Neuronal stem cell (in vitro differentiated cells): ENCODE measurements at places on chromosomes 16 and 17.

DNA sequence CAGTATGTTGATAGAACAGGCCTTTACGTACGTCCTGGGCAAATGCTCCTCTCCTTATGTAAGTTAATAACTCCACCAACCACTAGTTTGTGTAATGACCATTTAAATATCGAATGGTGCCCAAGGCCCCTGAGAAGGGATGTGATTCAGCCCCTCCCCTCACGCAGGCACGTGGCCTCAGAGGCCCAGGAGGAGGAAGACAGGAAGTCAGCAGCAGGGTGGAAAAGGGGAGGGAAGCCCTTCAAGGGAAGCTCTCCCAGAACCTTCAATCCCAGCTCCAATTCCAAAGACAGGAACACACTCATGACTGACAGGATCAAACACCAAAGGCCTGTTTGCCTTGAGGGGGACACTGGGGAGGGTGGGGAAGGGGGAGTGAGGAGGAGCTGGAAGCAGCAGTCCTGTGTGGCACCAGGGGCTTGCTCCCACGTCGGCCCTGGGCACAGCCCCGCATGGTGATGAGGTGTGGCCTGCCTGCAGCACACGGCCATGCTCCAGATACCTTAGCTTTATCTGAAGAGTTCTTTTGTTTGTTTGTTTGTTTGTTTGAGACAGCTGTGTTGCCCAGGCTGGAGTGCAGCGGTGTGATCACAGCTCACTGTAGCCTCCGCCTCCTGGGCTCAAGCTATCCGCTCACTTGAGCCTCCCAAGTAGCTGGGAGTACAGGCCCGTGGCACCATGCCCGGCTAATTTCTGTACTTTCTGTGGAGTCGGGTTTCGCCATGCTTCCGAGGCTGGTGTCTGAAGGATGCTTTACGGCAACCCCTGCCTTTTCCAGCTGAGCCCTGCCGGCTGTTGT is 105.0 kb downstream of the ZNF778 start:
- DNase-seq: no peak

DNA sequence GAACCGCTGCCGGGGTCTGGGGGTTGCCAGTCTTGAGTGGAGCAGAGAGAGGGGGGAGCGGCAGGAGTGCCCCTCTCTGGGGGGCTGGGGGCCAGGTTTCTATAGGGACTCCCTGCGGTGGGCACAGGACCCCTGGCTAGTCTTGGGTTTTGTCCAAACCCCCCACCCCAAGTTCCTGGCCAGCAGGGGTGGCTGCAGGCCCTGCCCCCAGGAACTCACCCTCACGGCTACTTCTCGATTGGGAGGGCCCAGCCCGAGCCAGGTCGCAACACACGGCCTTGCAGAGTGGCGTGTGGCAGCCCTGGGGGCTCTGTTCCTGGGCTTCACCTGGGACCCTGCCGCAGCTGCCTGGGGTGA is 601 bp downstream of the CDH15 start:
- no peak for DNase-seq

GRCh38 chr17:43550754-43551153 is 4.6 kb upstream of the ETV4 start:
- DNase-seq: no peak

GRCh38 chr17:48244814-48245213 is 137.2 kb downstream of the SNX11 start:
- no peak for DNase-seq

GRCh38 chr17:63289931-63290330 is 156.2 kb downstream of the CYB561 start:
- DNase-seq: no peak

GRCh38 chr17:64488301-64488700 is 8.6 kb downstream of the POLG2 start:
- no peak for DNase-seq

GRCh38 chr16:762595-763268 is 2.2 kb downstream of the MSLN start:
- DNase-seq: no peak

DNA sequence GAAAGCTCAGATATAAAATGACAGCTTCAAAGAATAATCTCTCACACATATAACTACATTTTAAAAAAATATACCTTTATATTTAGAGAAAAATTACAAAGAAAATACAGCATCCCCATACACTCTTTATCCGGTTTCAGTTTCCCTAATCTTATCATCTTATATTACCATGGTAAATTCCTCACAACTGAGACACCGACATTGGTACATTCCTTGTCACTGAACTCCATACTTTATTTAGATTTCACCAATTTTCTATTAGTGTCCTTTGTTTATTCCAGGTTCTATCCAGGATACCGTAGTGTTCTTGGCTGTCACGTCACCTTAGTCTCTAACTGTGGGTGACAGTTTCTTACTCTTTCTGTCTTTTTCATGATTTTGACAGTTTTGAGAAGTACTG is 22.0 kb upstream of the ABCA10 start:
- no peak for DNase-seq

GRCh38 chr17:79136596-79136995 is 62.0 kb downstream of the ENGASE start:
- DNase-seq: no peak

GRCh38 chr17:71099003-71099714 is 929.8 kb downstream of the KCNJ2 start:
- DNase-seq: no peak

DNA sequence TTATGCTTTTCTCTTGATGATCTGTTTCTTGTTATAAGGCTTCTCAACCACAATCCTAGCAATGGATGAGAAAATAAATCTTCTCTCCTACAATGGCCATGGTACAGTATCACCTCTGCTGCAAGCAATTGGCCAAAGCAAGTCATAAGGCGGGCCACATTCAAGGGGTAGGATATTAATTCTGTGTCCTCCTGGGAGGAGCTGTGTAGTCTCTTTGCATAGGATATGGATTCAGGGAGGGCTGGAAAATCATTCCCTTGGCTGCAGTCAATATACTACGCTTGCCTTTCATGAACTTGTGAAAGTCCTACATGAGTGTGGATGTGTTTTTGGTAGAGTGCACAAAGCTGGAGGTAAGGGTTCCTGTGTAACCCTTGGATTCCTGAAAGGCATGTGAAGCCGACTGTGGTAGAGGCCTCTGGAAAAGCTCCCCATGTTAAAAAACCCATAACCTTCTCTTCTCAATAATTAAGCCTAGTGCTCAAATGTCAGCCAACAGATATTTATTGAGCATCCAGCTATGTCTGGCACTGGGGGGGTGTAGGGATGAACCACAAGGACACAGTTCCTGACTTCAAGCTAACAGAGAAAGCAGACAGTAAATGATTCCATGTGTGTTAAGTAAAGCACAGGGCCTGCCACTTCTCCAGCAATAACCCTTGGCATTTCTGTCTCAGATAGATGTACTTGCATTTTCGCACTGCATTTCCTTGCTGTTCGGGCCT is 147.6 kb upstream of the HS3ST3A1 start:
- DNase-seq: no peak

DNA sequence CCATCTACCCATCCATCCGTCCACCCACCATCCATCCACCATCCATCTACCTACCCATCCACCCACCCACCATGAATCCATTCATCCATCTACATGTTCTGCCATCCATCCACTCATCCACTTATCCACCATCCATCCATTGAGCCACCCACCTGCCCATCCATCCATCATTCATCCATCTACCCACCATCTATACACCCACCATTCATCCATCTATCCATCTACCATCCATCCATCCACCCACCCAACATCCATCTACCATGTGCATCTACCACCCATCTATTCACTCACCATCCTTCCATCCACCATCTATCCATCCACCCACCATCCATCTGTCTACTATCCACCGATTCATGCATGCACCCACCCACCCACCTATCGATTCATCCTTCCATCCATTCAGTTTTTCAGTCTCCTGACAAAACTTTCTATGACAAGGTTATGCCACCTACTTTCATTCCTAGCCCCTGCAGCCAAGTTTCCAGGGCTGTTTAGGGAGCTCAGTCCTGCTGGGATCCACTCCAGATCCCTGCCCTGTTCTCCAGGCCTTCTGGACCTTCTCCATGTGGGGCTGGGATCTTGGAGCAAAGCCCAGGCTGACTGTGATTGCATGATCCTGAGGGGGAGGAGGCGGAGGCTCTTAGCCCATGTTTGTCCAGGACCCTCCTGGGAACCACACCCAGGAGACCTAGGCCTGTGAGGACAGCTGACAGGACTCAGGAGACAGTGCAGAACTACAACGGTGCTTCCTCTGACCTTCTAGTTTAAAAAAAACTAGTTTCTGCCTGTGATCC is 27.4 kb downstream of the BCO1 start:
- DNase-seq: no peak

GRCh38 chr16:82082543-82083244 is 47.6 kb downstream of the HSD17B2 start:
- no peak for DNase-seq

- DNase-seq: no peak
Observed at GRCh38 chr16:26550111-26550610, 516.6 kb upstream of the C16orf82 start.

- DNase-seq: no peak
Observed at GRCh38 chr16:1377406-1378010, 25.8 kb downstream of the GNPTG start.

GRCh38 chr16:14513389-14514107 is 116.5 kb downstream of the PARN start:
- DNase-seq: no peak

GRCh38 chr17:33989361-33990148 is 265.5 kb upstream of the CCL2 start:
- DNase-seq: no peak

GRCh38 chr17:1294157-1294717 is 14.8 kb downstream of the TRARG1 start:
- no peak for DNase-seq

DNA sequence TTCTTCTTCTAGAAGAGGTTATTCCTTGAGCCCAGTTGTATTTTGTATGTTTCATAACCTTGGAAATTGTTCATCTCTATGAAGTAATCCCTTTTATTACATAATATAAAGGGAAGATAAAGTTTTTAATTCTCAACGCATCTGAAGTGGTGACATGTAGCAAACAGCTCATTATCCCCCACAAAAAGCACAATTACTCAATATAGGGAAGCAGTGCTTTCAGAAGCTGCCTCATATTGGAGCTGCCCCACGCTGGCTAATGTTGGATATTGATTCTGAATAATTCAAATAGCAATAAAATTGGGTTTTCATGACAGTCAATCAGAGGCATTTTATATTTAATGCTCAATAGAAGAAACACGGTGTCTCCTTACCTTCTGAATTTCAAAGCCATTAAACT is 604.3 kb upstream of the RBFOX1 start:
- DNase-seq: no peak

- DNase-seq: no peak
Observed at GRCh38 chr16:81782236-81782635, 3.1 kb downstream of the PLCG2 start.

DNA sequence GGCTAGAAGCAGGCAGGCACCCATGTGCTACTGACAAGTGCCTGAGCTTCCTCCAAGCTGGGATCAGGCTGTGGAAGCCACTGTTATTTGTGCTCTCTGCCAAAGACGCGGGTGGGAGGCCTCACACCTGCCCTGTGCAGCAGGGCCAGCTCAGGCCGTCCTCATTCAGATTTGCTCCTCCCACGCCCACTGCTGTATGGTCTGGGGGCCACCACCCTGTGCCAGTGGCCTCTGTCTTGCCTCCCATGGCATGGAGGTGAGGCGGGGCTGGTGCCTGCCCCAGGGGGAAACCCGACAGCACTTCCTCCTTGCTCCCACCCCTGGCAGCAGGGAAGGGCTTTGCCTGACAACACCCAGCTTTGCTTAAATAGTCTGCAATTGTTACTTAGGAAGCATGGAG is 356.5 kb upstream of the CDH8 start:
- no peak for DNase-seq

- no peak for DNase-seq
Observed at GRCh38 chr17:40241252-40241834, 22.2 kb downstream of the WIPF2 start.

GRCh38 chr16:62965831-62966230 is 929.6 kb upstream of the CDH8 start:
- no peak for DNase-seq

DNA sequence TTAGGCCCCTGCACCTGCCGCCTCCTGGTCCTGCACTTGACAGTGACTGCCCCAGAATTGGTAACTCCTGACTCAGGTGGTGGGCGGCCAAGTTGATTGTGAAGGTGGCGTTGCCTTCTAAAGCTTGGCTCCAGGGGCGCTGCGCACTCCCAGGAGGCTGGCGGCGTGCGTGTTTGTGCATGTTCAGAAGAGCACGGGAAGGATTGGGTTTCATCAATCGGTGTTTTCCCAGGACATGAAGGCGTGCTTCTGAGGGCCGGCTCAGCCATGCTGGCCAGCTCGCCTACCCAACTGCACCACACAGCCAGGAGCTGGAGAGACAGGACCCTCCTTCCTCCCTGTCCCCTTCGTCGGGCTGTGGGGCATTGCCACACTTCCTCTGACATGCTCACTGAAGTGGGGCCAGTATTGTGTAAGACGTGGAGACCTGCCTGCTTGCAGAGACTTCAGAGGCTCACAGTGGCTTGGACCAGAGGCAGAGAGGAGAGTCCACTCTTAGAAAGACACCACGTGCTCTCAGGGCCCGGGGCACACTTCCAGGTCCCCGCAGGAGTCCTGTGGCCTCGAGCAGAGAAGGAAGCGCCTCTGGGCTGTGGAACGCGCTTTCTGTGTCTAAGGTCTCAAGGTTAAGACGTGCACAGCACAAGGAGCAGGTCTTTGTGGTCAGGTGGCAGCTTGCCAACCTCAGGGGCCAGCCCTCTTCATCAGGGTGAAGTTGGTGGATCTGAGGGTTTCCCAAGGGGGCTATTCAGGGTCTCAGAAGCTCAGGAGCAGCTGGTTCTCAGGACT is 2.8 kb downstream of the RAB40C start:
- no peak for DNase-seq

- DNase-seq: no peak
Observed at GRCh38 chr16:46695937-46696336, 6.5 kb downstream of the ORC6 start.

GRCh38 chr16:67302970-67303369 is 23.6 kb downstream of the KCTD19 start:
- DNase-seq: no peak

- DNase-seq: no peak
Observed at GRCh38 chr17:73956169-73956568, 247.3 kb upstream of the RPL38 start.

- DNase-seq: peak; percentile 76
Observed at GRCh38 chr16:1019231-1020090, 37.9 kb downstream of the SOX8 start.

DNA sequence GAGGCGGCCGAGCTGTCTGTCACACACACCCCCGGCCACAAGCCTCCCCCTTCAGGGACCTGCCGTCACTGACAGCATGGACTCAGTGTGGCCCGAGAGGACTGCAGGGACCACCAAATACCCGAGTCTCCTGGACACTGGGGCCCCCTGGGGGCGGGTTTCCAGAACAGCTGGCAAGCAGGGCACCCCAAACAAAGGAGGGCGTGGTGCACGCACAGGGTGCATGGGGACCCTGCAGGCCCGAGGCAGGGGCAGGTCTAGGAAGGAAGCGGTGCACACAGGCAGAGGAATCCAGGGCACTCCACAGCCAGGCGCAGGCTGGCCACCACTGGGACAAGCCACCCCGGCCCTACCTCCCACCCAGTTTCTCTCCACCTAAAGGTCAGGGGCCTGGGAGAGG is 28.7 kb upstream of the ENPP7 start:
- no peak for DNase-seq

GRCh38 chr17:18191236-18191667 is 7.6 kb downstream of the ALKBH5 start:
- DNase-seq: no peak
